Right lung (tissue), 10 donors: ENCODE measurements at places on chromosomes 6 and 20.

- DNase-seq: peak; percentile 62
These were observed 43.6 kb downstream of the C6orf15 start for GRCh38 chr6:31068669-31069340.

DNA sequence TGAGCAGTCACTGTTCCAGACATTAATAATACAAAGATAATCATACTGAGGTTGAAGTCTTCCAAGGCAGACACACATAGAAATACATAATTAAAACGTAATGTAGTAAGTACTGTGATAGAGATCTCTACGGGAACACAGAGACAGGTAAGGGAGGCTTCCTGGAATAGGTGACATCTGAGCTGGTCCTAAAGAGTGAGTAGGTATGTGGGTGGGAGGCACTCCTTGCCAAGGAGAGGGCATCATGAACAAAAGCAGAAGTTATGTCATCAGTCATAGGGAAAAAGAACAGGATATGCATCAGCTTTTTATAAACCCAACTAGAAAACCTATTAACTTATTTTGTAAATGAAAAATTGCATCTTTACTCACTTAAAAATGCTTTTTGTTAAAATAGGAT is 110.0 kb downstream of the MAP7 start:
- DNase-seq: no peak

DNA sequence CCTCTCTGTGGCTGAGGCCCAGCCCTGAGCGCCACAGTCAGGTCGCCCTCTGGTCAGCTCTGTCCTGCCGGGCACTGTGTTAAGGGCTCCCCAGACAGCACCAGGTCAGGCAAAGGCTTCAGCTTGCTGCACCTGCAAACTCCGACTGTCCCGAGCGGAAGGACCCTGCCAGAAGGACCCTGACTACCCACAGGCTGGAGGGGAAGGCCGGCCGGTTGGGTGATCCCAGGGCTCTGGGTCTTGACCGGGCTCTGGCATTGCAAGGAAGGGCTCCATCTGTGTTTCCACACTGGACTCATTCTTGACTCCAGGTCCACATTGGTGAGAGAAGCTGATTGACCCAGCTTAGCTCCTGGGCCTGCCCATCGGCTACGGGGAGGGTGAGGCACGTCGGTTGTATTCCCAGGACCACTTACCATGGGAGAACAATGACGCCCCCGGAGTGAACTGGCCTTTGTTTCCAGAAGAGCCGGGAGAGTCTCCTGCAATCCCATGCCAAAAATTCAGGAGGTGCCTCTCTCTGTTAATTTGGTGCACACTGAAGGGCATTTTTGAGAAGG is 229.8 kb downstream of the TAF4 start:
- DNase-seq: no peak

- peak; percentile 49 for DNase-seq
These were observed 19.0 kb upstream of the GSTA4 start for GRCh38 chr6:53014063-53014462.

GRCh38 chr6:41236276-41236675 is 8.1 kb downstream of the TREML4 start:
- no peak for DNase-seq

DNA sequence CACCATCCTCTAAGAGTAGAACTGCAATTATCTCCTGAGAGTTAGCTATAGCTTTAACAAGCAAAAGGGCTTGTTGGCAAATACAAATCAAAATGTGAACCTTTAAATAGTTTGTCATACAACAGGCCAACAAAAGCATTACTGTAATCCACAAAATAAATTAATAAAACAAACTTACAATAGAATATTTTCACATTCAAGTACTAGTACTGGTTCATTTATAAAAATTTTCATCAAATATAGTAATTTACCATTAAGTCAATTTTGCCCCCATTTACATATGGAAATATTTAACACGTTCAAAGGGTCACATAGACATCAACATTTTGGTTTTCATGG is 9.4 kb downstream of the RBM39 start:
- DNase-seq: no peak

- DNase-seq: no peak
These were observed 192.0 kb upstream of the PLN start for GRCh38 chr6:118356054-118356453.

DNA sequence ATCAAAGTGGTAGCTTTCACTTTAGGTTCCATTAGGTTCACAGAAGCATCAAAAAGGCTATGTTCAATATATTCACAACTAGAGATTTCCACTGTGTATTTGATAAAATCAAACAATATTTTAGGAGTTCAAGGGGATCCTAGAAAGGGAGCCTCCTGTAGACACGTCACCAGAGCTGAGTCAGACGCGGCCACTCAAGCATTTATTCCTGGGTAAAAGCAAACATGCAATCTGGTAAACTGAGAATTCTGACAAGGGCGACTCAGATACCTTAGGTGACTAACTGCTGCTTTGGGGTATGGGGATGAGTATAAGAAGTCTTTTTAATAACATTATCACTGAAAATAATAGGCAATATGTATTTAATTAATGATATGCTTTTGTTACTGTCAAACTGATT is 118.7 kb upstream of the HMGN3 start:
- DNase-seq: no peak

DNA sequence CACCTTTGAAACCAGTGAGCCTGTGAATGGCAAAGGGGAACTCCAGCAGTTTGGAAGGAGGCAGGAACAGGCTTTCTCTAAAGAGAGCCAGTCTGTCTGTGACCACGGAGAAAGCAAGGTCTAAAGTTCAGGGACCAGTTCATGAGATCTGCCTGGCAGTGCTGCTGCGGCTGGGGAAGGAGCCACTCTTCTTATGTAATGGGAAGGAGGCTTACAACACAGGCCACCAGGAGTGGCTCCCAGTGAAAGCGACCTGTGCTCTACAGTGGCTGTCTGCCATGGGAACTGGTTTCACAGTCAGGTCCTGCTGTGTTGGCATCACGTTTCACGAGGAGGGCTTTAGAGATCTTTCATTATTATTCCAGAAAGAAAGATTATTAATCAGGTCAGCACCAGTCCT is 291.9 kb upstream of the PRDM1 start:
- no peak for DNase-seq

- DNase-seq: no peak
These were observed 90.4 kb upstream of the MCHR2 start for GRCh38 chr6:100084316-100084990.

DNA sequence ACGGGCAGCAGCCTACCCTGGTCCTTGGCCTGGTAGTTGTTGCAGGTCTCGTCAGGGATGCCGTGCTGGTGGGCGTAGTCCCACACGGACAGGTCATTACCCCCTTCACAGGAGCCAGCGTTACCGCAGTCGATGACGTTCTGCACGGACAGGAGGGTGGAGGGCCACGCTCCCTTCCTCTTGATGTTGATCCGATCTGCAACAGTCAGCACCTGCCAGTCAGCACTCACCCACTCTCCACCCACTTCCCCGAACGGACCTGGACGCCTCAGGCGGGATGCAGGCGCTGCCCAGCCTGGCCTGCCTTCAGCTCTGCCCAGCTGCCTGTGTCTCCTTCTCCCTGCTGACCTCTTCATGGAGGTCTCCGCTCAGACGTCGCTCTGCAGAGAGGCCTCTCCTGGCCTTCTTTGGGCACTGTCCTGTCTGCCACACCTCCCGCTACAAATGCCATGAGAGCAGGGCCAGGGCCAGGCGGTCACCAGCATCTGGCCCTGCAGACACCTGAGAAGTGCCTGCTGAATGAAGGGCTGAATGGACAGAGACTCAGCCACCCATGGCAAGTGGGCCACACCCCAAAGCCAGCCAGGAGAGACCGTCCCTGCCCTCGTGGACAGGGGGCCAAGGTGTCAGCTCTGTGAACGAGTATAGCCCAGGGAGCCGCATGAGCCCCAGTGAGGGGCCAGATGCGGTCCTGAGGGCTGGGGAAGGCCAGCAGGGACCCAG is 5.4 kb downstream of the CTSZ start:
- no peak for DNase-seq

DNA sequence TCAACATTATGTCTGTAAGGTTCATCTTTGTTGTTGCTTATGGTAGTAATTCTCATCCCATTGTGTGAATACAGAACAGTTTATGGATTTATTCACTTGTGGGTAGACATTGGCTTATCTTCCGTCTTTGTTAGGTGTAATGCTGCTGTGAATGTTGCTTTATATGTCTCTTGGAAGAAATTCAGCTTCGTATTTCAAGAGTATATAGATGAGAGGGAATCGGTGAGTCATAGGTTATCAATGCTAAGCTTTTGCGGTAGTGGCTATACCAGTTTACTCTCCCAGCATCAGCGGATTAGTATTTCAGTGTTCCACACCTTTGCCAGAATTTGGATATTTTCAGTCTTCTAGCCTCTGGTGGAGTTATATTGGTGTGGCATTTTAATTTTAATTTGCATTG is 77.8 kb downstream of the ZFAND3 start:
- DNase-seq: no peak

DNA sequence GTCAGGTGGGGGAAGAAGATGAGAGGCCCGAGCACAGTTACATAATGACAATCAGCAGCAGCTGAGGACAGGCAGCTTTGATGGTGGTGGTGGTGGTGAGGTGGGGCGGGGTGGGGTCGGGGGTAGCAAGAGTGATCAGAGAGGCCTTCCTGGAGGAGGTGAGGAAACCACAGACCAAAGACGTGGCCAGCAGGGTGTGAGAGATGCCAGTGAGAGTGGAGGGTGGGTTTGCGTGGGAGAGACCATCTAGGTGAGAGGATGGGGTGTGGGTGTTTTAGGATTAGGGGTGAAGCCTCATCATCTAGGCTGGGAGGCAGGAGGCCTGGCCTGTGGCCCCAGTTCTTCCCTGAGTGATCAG is 76.0 kb upstream of the TOX2 start:
- no peak for DNase-seq

DNA sequence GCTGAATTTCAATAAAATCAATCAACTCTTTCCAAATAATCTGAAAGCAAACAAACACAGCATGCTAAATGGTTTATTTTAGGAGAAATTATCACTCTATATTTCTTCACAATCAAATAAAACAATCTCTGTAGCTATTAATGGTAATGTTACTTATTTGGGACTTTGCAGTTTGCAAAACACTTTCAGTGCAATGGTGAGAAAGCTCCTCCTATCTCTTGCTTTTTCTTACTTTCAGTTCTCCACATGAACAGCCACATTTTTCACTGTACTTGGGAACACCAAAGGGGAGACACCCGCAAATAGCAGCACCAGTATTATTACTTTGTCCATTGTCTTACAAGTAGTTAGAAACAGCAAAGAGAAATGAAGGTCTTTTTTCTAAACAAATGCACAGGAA is 92.4 kb downstream of the DST start:
- no peak for DNase-seq

- DNase-seq: no peak
These were observed 23.5 kb downstream of the CEP250 start for GRCh38 chr20:35478804-35479472.

- DNase-seq: no peak
These were observed 8.5 kb upstream of the PACSIN1 start for GRCh38 chr6:34457382-34457741.

GRCh38 chr6:14036911-14037310 is 80.7 kb upstream of the CD83 start:
- DNase-seq: no peak

DNA sequence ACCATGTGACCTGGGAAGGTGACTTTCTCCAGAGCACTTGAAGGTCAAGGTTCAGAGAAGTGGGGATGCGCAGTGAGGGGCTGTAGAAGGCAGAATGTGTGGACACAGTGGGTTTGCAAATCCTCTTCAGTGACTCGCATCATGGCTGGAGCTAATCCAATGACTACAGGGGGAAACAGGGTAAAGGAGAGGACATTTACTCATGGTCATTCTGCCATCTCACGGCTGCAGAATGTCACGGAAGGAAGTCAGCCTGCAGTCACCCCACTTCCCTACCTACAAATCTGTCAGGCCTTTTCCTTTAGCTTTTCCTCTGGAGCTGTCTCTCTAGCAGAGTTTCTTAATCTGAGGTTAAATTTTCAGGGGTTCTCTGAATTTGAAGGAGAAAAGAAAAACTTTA is 337.6 kb downstream of the CDC5L start:
- DNase-seq: no peak

DNA sequence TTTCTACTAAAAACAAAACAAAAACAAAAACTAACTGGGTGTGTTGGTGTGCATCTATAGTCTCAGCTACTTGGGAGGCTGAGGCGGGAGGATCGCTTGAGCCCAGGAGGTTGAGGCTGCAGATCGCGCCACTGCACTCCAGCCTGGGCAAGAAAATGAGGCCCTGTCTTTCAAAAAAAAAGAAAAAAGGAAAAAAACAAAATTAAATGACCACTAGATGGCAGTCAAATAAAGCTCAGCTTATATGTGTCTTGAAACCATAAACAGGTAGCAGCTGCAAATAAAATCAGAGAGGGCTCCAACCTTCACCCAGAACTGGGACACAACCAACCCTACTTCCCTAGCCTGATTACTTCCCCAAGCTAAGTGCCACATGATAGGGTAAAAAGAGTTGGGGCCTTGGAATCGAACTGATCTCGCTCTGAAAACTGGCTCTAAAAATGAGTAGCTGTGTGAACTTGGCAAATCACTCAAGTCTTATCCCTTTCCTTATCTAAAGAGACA is 67.1 kb upstream of the ADGRF4 start:
- DNase-seq: peak; percentile 20

DNA sequence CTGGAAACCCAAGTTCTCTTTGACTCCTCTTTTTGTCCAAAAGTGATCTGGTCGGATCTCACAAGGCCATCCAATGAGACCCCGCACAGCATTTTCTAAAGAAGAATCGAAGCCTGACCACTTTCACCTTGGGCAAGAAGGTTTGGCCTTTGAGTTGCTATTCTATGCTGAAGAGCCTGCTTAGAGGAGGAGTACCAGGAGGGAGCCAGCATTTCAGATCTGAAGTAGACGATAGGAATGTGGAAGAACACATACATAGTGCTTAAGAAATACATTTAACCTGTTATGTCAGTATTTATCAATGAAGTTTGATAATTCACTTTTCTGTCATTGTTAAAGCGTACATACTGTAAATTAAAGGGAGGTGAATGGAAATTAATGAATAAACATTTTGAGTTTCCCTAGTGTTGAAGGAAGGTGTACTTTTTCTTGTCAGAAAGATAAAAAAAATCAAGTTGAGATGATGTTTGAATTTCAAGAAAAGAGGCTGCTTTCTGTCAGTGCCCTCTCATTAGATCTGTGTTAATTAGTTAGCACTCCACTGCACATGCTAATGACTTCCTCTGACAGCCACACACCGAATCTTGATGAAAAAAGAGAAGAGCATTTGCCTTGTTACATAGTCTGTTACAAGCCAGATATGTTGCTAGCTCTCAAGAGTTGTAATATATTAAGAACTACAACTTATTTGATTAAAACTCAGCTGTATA is 10.9 kb upstream of the TDRD6 start:
- no peak for DNase-seq

- DNase-seq: no peak
These were observed 152.8 kb downstream of the TAF4 start for GRCh38 chr20:61912665-61913422.

- DNase-seq: no peak
These were observed 183.6 kb upstream of the PRDM1 start for GRCh38 chr6:105902401-105903031.

DNA sequence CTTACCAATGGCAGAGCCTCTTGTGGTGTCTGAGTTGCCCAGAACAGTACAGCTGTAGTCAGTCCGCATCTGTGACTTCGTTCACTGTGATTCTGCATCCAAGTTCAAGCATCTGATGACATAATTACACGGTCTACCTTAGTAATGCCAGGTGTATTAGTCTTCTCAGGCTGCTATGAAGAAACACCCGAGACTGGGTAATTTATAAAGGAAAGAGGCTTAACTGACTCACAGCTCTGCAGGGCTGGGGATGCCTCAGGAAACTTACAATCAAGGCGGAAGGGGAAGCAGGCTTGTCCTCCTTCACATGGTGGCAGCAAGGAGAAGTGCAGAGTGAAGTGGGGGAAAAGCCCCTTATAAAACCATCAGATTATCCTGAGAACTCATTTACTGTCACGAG is 163.9 kb upstream of the SULF2 start:
- DNase-seq: no peak

GRCh38 chr20:4217349-4217841 is 202.0 kb upstream of the RNF24 start:
- DNase-seq: no peak
